ENCODE measurements at places on chromosomes 2 and 18.

GRCh38 chr2:46943881-46944798 lies 28.5 kb upstream of the MCFD2 start:
- no peak for DNase-seq

GRCh38 chr18:12306752-12307700 lies 1.0 kb upstream of the TUBB6 start:
- DNase-seq = no peak

GRCh38 chr18:45518311-45519155 lies 96.7 kb upstream of the SLC14A2 start:
- no peak for DNase-seq

DNA sequence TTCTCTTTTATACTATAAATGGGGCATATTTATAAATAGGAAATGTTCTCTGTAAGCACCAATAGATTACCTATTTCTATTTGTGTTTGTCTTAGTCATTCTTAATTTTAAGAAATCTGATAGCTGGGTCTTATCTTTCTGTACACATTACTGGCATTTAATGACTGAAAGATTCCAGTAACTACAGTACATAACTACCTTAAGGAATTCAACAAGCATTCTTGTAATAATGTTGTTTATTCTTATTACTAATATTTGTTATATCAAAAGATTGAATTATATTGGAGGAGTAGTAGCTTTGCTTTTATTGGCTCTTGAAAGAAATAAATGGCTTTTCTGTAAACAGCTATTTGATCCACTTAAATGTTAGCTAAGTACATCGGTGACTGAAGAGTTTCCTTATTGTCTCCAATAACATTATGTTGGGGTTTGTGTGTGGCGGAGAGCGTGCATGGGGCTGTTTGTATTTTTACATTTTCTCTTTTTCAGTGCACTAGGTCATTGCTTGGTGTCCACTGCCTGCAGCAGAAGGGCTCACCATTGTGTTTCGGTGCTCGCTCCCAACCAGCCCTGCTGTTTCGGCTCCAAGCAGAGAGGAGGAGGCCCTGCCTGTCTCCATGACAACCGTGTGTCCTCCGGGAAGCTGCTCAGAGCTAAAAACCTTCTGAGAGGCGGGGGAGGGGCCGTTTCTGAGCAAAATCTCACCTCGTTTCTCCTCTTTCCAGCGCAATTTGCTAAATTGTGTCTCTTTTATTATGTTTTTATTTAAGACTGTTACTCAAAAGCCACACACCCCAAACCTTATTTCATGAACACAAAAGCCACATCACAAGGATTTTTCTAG lies 112.5 kb upstream of the SLC38A11 start:
- DNase-seq = peak; percentile 84
